ENCODE measurements at places on chromosomes 2 and 18.

DNA sequence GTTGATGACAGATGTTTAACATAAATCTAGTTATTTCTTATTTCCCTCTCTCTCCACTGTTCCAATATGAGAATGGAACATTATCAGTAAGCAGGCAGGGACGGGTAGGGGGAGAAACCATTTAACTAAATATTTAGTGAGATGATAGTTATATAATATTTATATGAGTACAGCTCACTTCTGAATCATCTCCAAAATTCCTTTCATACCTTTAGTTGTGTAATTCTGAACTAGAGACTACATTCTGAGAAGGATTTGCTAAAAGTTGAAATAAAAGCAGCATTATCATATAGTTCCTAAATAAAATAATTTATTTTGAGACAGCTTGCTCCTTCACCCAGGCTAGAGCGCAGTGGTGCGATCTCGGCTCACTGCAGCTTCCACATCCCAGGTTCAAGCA is 41.4 kb downstream of the B4GALT6 start:
- DNase-seq: no peak

DNA sequence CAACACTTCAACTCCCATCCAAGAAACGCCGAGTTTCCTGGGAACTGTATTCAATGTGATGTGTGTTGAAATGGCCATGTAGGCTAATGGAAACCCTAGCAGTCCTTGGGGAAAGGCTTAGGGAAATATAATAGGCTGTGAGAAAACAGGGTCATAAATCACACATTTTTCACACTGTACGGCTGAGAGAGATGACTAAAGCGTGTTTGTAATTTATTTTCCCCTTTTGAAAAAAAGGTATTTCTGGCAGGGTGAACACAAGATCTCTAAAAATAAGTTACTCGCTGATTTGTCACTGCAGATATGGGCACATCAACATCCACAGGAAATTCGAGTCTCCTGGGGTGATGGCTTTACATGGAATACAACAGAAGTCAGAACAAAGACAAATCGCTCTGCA is 109.6 kb upstream of the ST6GAL2 start:
- no peak for DNase-seq

DNA sequence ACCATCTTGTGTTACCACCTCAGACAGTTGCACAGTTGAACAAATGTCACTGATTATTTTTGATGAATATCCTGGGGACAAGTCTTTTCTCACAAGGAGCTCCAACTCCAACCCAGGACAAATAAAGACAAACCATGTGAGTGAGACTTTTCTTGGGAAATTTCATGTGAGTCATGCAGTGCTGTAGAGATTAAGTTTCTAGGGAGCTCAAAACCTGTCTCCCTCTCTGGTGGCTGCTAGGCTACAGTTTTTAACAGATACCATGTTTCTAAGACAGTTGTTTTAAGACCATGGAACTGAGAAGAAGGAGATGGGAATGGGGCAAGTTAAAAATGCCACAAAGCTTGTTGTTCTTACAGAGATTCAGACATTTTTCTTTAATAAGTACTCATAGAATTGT is 255.5 kb downstream of the RIT2 start:
- no peak for DNase-seq

- no peak for DNase-seq
Observed at GRCh38 chr2:226687641-226688253, 111.9 kb downstream of the IRS1 start.

DNA sequence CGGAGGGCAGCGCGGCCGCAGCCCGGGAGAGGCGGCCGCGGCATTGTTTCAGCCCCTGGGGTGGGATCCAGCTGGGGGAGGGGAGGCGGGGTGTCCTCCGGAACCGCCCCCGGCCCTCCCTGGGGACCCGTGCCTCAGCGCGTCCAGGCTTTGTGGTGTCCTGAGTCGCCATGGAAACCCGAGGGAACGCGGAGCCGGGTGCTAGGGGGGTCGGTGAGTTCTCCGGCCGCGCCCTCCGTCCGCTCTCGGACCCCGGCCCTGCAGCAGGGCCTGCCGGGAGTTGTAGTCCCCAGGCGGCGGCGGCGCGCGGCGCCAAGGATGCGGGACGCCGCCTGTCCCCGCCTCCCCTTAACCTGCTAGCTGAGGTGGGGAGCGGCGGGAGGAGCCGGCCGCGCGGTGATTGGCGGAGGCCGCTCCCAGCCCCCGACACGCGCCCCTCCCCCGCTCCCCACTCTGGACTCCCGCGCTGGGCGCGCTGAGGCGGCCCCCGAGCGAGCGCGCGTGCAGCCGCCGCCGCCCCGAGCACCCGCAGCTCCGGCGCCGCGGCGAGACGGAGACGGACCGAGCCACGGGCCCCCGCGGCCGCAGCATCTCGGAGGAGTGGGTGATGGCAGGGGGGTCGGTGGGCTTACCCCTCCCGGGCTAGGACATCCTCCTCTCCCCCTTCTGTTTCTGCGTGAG is at the start of gene DPYSL5:
Gene DPYSL5 (plus strand): TSS at position 478 of the 681 bp plus-strand sequence. CDS start 50,368 bp downstream, outside the sequence.
- no peak for DNase-seq

- DNase-seq: no peak
Observed at GRCh38 chr18:33711514-33711913, 133.5 kb downstream of the ASXL3 start.

DNA sequence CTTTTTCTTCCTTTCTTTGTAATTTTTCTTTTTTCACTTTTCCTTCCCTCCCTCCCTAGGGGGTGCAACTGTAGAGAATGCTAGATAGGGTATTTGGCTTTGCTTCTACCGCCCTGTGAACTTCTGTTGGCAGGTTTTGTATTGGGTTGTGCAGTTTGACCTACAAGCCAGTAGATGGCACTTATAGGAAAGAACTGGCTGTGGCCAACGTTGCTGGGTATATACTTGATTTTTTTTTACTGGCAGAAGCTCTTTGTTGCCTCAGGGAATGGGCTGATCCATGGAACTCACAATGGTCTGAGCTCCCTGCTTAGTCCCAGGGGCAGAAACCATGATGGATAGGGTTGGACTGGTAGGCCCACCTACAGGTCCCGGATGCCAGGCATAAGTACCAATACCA is 1019.5 kb upstream of the LRRTM1 start:
- no peak for DNase-seq

GRCh38 chr2:204533629-204534370 is 11.5 kb upstream of the PARD3B start:
- DNase-seq: no peak

DNA sequence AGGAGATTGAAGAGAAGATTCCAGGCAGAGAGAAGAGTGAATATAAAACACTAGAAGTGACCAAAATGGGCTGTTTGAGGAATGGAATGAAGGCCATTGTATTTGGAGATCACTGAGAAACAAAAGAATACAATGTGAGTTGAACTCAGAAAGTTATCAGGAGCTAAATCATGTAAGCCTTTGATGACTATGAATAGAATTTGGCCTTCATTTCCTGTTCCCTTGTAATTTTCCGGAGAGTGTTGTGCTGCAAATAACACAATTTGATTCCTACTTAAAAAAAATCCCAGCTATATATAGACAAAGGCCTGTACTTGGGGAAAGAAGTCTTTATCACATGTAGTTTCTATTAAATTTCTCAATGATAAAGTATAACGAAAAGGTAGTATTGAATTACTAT is 33.7 kb upstream of the KYNU start:
- DNase-seq: no peak

GRCh38 chr2:150630587-150631235 is 143.2 kb upstream of the RND3 start:
- no peak for DNase-seq

GRCh38 chr2:209425471-209426071 is 1.7 kb downstream of the MAP2 start:
- DNase-seq: no peak

DNA sequence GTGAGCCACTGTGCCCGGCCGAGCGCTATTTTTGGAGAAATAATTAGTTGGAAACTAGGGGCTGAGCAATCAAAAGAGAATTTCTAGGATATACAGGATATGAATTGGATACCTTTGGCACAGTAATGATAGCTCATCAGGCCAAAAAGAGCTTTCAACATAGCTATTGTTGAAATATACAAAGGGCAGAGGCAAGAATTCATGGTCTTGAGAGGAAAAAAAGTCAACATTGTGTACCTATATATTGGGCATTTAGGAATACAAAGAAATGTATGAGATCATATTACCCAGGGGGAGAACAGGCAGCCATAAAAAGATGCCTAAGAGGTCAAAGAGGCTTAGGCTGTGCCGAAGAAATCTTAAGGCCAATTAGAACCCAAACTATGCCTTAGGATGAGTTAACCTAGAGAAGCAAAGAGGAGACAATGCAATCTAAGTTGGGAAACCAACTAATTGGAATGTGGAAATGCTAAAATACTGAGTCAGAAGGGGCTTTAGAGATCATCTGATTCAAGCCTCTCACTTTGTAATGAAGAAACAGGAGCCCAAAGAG is 99.0 kb downstream of the RBBP8 start:
- no peak for DNase-seq

- DNase-seq: no peak
Observed at GRCh38 chr2:183024339-183025095, 13.7 kb downstream of the NCKAP1 start.
